ENCODE measurements at places on chromosomes 13 and 19. TPM values are rescaled to one million over a fixed set of nuclear protein-coding genes. Genes with fewer than 3 reads are reported as not detected.

PDX1 gene
- not detected for total RNA-seq

PSG3 gene
- total RNA-seq = not detected

PNMA8B gene
- 0.07 TPM for total RNA-seq

DNA sequence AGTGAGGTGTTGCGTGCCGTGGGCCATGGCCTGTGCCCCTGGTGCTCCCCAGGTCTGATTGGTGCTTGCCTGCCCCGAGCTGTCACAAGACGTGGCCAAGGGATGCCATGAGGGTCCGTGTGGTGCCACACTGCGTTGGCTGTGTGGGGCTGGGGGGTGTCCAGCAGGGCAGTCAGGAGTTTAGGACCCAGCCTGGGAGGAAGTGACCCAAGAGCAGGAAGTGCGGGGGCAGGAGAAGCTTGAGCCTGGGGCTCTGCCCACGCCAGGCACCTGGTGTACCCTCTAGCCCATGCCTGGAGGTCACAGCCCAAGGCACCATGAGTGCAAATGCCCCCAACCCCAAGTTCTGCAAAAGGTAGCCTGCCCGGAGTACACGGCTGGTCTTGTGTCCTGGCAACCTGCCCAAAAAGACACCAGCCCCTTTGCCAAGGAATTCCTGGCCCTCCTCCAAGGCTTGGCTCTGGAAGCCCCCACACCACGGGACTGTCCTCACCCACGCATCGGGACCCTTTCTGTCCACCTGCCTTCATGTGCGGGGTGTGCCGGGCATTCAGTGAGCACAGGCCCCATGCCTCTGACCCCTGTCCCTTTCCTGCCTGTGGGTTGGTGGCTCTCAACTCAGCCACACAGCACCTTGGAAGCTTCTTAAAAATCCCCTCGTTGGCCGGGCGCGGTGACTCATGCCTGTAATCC, 24.9 kb downstream of the MPND start:
- H3K4me3 ChIP-seq = peak overlapping the region; percentile 63
- DNase-seq = peak; percentile 53
- peak overlapping the region; percentile 93 for H3K27ac ChIP-seq
- H3K4me1 ChIP-seq = peaks cover 34% of the 10 kb centered on the region
- H3K36me3 ChIP-seq = peaks cover 5% of the 10 kb centered on the region

GRCh38 chr13:95226932-95227695, 74.1 kb downstream of the ABCC4 start:
- DNase-seq = no peak
- no peak overlapping the region for H3K4me3 ChIP-seq
- H3K4me1 ChIP-seq = peaks cover 8% of the 10 kb centered on the region
- no peaks in the 10 kb centered on the region for H3K27me3 ChIP-seq
- peaks cover 6% of the 10 kb centered on the region for H3K36me3 ChIP-seq
- no peak overlapping the region for H3K27ac ChIP-seq

GRCh38 chr19:2469102-2469914, 6.6 kb upstream of the GADD45B start:
- no peaks in the 10 kb centered on the region for H3K27me3 ChIP-seq
- H3K36me3 ChIP-seq = no peaks in the 10 kb centered on the region

- no peak for DNase-seq
- no peak overlapping the region for H3K27ac ChIP-seq
- H3K27me3 ChIP-seq = no peaks in the 10 kb centered on the region
- peaks cover 3% of the 10 kb centered on the region for H3K36me3 ChIP-seq
- no peaks in the 10 kb centered on the region for H3K4me1 ChIP-seq
Observed at GRCh38 chr19:32720216-32720935, 809 bp downstream of the TDRD12 start.

- DNase-seq = no peak
- no peak overlapping the region for H3K4me3 ChIP-seq
- H3K27me3 ChIP-seq = no peaks in the 10 kb centered on the region
- no peak overlapping the region for H3K27ac ChIP-seq
Observed at GRCh38 chr19:50401605-50402450, 16.9 kb upstream of the SPIB start.
